ENCODE measurements at places on chromosomes 1 and 21.

DNA sequence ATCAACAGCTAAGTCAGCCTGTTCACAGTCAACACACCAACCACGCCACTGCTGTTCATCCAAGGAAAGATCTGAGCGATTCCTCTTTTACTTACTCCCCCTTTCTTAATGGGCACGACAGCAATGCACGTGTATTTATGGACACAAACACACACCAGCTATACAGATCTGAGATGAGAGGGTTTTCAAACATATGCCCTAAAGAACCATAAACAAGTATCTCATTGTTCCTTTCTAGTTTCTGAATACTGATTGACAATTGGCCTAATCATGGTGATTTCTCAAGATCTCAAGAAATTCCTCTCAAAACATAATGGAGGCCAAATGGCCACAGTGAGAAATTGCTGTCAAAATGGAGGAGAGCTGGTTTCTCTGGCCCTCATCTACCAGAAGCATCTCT is 18.0 kb downstream of the TOR3A start:
- DNase-seq, result no peak

GRCh38 chr1:5951846-5952410 is 40.3 kb downstream of the NPHP4 start:
- no peak for DNase-seq

DNA sequence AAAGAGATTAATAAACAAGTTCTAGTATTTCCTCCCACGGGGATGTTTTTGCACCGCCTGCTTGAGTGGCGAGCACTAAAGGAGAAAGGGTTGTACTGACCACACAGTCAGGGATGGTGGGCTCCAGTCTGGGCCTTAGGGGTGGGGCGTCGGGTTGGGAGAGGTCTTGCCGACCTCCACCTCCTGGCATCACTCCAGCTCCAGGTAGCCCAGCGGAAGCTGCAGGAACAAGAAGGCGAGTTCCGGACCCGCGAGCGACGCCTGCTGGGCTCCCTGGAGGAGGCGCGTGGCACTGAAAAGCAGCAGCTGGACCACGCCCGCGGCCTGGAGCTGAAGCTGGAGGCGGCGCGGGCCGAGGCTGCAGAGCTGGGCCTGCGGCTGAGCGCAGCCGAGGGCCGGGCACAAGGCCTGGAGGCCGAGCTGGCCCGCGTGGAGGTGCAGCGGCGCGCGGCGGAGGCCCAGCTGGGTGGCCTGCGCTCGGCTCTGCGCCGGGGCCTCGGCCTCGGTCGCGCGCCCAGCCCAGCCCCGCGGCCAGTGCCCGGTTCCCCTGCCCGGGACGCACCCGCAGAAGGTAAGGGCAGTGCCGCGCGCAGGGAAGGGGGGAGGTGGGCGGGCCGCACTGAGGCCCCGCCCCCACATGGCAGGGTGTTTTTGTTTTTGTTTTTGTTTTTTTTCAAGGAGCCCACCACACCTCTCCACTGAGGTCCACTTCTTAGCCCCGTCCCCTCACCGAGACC is 19.7 kb downstream of the MFAP2 start:
- no peak for DNase-seq

DNA sequence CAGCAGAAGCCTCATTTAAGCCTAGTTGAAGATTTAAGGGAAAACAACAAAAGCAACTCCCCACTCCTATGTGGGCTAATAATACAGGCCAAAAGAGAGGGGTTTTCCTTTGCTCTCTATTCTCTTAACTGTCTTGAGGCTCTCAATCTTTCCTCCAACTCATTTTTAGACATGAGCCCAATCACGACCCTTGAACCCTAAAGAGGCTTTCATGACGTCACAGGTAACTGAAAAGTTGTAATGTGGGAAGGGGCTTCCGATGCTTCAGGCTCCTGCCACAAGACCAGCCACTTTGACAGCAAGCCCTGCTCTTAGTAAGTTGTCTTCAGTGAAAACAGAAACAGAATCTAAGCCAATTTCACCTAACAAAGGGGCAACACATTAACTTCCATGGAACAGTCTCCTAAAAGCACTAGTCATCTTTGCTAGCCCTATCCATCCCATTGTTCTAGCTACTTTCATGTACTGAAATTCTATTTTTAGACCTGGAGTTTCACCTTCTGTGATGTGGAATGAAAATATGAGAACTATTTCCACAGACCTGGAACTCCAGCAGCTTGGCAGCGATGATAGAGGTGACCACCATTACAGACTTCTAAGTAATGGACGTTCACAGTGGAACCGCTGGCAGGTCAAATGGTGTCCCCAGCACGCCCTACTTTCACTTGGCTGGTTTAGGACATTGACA is 36.3 kb downstream of the GPR161 start:
- peak; percentile 68 for DNase-seq

- DNase-seq, result no peak
Measured at GRCh38 chr1:16608838-16609560, 4.4 kb downstream of the NBPF1 start.

DNA sequence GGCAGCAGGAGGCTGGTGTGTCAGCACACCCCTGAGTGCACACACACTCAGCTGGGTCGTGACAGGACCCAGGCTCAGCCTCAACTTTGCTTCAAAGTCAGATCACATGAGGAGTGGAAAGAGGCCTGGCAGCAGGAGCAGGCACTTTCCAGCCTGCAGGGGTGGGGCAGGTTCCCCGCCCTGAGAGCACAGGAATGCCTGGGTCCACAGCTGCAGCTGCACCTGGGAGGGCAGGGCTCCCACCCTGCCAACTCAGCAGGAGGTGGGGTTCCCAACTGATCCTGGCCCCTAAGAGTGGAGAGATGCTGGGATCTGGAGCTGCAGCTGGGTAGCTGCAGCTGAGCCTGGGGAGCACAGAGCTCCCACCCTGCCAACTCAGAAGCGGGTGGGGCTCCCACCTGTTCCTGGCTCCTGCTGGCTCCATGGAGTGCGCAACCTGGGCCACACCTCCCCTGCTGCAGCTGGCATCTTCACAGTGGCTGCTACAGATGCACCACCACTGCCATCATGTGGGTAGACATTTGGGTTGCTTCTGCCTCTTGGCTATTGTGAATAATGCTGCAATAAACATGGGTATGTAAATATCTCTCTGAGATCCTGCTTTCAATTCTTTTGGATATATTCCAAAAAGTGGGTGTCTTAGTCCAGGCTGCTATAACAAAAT is 415.4 kb downstream of the TTLL7 start:
- no peak for DNase-seq

- DNase-seq, result peak; percentile 55
Measured at GRCh38 chr1:72285074-72285425, 2.7 kb upstream of the NEGR1 start.

- peak; percentile 59 for DNase-seq
Measured at GRCh38 chr21:34693192-34693810, 24.5 kb downstream of the CLIC6 start.

DNA sequence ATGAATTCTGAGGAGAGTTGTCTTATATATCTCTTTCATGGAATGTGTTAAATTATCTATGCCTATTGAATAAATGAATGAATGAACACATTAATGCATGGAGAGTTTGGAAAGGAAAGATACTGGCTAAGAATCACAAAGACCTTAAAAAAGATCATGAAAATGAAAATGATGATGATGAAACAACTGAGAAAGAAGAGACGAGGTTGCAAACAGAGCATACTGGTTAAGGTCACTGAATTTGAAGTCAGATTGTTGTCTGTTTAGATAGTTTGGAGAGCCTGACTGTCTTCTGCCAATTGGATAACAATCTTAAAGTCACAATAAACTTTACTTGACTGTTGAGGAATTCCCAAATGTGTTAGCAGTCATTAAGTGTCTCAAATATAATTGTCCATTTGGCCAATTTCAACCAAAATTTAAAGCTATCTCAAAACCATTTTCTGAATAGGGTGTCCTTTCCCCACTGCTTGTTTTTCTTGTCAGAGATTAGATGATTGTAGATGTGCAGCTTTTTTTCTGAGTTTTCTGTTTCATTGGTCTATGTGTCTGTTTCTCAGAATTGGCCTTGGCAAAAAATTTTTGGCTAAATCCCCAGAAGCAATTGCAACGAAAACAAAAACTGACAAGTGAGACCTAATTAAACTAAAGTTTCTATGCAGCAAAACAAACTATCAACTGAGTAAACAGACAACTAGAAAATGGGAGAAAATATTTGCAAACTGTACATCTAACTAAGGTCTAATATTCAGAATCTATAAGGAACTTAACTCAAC is 132.2 kb downstream of the PTGER3 start:
- no peak for DNase-seq

DNA sequence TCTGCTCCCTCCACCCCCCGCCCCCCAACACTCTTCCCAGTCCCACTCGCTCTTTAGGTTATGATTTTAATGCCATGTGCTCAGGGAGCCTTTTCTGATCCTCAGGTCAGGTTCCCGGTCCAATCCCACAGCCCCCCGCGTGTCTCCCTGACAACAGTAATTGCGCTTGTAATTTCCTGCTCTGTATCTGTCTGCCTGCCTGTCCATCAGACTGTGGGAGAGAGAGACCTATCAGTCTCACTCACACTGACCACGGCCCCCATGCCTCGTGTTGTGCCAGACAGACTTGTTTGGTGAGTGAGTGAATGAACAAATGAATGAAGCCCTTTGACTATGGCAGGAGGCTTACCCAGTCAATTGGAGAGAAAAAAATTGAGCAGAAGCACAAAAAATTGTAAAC is 50.8 kb upstream of the ECE1 start:
- DNase-seq, result no peak

DNA sequence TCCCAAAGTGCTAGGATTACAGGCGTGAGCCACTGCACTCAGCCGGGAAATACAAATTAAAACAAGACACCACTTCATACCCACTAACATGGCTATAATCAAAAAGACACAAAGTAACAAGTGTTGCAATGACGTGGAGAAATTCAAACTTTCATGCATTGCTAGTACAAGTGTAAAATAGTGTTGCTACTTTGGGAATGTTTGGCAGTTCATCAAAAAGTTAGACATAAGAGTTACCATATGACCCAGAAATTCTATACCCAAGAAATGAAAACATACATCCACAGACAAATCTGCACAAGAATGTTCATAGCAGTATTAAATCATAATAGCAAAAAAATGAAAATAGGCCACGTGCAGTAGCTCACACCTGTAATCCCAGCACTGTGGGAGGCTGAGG is 16.4 kb downstream of the FOXJ3 start:
- DNase-seq, result no peak

GRCh38 chr1:222521299-222522104 is 26.4 kb downstream of the HHIPL2 start:
- DNase-seq, result no peak

DNA sequence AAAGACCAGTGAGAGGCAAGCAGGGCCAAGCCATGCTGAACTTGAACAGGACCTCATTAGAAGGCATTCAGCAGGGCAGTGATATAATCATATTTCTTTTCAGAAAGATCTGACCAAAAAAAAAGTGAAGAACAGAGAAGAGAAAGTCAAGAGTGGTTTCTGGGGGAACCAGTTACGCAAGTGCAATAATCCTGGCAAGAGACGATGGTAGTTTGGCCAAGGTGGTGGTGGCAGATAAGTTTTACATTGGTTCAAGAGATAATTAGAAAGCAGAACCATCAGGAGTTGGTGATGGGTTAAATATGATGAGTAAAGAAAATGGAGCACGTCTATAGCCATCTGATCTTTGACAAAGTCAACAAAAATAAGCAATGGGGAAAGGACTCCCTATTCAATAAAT is 54.3 kb downstream of the ZSWIM5 start:
- DNase-seq, result no peak

- DNase-seq, result no peak
Measured at GRCh38 chr1:174800216-174800851, 199.4 kb upstream of the CACYBP start.
